ENCODE measurements at places on chromosomes 4 and X.

DNA sequence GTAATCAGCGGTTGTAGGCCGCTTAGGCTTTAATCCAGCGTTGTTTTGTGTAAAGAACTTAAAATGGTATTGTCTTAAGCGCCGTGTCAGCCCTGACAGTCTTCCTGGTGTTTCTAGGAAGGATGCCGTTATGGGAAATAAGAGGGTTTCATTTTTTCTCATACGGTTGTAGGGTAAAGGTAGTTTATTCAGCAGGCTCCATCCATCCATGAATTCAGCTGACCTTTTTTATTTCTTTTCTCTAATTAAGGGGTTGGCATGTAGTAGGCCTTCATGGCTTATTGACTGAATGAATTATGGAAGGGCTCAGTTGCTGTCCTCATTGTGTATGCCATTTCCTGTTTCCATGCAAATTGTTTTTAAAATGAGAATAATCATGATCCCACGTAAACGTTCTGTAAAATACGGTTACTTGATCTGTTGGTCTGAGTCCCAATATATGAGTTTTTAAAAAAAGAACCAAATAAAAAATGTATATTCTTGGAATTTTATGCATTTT is 693 bp downstream of the OCIAD1 start:
- no peak for DNase-seq

DNA sequence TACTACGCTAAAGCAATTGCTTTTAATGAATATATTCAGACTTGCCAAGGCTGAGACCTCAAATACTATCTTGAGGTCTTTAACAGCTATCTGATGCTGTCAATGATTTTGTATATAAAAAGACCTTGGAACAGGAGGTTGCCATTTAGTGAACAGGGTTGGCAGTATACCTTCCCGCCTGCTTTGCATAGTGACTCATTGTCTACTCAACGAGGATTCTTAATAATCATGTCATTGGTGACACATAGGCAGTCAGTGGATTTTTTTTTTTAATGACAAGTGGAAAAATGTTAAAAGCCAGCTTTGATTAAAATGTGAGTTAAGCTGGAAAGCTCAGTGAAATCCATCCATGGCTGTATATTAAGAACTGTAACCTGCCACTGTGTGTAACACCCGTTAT is 164.0 kb downstream of the ASMT start:
- DNase-seq: no peak

GRCh38 chr4:154625971-154626370 is 13.5 kb upstream of the FGG start:
- no peak for DNase-seq

GRCh38 chr4:145390571-145390970 is 91.1 kb upstream of the SMAD1 start:
- no peak for DNase-seq

- DNase-seq: no peak
Observed at GRCh38 chr4:20044966-20045365, 206.7 kb upstream of the SLIT2 start.
